ENCODE measurements at places on chromosomes 7 and 10.

DNA sequence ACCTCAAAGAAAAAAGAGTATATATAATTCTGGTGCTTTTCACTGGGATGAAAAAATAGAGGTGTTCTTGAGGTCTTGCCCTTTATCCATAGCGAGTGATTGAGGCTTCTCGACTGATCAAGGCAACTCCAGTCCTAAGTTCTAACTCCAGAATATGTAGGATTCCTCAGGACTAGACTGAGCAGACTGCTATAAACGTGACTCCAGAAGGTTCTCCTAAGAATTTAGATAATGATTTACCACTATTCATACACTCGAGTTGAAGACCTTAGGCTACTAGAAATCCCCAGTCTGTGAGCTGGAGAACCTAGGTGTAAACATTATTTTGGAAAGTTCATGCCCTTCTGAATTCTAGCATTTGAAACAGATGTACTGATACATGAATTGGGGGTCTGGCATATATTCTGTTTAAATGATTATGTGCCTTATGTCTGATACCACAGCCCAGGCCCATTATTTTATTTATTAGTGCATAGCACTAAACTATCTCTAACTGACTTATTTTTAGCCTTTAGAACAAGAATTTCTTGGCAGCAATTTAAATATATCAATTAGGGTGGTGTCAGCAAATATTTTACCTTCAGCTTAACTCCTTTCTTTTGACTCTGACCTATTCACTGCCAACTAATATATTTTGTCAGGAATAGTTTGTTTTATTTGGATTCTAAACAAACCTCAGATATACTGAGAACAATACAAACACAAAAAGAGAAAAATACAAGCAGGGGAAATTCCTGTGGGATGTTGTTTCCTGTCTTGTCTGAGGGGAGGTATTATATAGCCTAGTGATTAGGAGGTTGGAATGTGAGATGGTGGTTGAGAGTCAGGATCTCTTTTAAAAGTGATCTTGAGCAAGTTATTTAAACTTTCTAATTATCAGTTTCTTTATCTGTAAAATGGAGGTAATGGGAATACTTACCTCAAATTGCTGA lies 75.8 kb downstream of the PODXL start:
- DNase-seq = peak; percentile 49

DNA sequence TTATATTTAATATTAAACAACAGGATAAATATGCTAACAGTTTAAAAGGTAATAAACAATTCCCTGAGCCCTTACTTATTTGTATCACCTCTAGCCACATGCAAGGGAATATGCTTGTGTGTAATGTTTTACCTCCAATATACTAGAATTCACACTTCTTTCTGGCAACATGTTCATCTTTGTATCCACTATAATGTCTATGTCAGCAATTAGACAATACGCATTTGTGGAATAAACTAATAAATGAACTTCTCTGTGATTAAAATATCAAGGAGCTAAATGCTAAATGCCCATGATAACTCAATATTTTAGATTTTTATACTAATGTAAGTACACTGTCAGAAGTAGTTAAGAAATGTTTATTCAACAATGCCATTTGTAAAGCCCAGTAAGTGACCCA lies 350.5 kb downstream of the DGKB start:
- DNase-seq = no peak

DNA sequence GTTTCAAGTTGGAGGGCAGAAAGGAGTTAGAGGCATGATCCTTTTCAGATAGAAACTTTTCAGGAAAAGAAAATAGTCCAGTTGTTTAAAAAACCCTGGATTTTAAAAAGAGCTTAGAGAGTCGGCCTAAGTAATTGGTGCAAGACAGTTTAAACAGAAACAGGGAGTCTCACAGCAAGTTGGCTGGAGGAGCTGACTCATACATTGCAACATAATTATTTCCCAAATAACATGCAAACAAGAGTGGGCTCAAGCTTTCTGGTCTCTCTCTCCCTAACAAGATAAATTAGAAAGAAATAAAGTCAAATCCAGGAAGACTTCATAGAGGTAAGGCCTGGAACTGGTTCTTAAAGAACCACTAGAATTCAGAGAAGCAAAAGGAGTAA lies 100.3 kb upstream of the AGBL3 start:
- DNase-seq = peak; percentile 77

- peak; percentile 63 for DNase-seq
Observed at GRCh38 chr10:34710391-34710751, 104.7 kb downstream of the PARD3 start.

GRCh38 chr7:130970696-130971095 lies 236.7 kb upstream of the KLF14 start:
- peak; percentile 27 for DNase-seq

- DNase-seq = no peak
Observed at GRCh38 chr7:27834179-27834921, 94.4 kb downstream of the TAX1BP1 start.

- no peak for DNase-seq
Observed at GRCh38 chr7:84666651-84667050, 472.1 kb upstream of the SEMA3A start.

GRCh38 chr7:135186841-135187253 lies 16.3 kb upstream of the CYREN start:
- DNase-seq = no peak

- no peak for DNase-seq
Observed at GRCh38 chr10:122244001-122244975, 26.8 kb upstream of the BTBD16 start.

GRCh38 chr7:15042285-15043065 lies 139.9 kb upstream of the DGKB start:
- no peak for DNase-seq

DNA sequence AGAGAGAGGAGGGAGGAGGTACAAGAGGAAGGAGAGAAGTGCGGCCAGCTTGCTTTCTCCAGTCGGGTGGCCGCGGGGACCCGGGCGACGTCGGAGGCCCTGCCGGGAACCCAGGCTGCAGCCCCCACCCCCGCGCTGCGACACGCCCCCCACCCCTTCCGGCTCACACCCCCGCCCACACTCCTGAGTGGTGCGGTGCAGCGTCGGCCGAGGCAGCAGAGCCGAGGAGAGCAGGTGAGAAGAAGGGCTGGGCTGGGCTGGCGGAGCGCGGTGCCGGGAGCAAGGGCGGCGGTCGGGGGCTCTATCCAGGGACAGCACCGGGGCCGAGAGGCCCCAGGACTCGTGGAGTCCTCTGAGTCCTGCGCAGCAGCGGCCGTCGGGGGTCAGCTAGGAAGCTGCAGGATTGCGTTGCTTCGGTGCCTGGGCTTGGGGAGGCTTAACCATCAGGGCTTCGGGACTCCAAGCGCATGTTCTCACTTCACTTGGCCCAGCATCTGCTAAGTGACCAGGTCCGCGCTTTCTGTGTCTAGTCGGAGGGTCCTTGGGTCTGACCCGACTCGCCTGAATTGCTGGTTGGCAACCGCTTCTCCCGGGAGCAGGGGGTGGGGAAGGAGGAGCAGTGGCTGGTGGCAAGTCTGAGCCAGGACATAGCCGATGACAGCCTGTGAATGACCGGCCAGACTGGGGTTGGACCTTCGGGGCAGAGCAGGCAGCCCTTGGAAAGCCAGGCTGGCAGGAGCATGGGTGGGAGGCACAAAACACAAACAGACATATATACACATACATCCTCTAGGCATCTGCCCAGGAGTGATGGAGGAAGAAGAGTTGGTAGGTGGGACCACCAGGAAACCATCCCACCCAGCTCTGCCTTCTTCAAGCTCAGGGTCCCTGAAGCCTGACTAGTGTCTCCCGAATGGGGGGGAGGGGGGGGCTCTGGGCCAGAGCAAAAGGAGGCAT lies 683 bp downstream of the CHAT start:
- DNase-seq = no peak

- DNase-seq = no peak
Observed at GRCh38 chr10:9076066-9076465, 1021.6 kb downstream of the GATA3 start.

GRCh38 chr7:99893280-99893679 lies 16.4 kb upstream of the OR2AE1 start:
- no peak for DNase-seq

GRCh38 chr7:5406957-5407945 lies 16.4 kb downstream of the TNRC18 start:
- DNase-seq = peak; percentile 63

DNA sequence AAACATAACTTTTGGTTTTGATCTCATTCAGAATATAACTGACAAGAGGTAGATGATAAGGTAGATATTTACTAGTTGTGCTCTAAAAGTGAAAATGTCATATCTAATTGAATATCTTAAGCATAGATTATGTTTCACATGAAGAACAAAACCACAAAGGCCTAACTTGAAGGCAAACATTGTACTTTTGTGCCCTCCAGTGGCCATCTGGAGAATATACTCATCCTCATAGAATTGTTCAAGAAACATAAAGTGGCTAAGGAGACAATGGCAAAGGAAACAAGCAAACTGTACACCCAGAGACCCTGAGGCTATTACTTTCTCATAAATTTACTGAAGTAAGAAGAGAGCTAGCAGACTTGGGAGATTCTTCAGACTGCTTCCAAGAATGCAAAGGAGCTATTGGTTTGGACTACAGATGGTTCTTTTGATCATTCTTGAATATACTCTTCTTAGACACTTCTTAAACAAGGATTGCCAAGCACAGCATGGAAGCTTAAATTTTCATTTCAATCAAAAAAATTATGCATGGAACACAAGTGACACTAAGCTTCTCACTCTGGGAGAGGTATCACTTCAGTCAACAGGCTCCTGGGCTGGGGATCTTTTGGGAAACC lies 98.2 kb upstream of the DKK1 start:
- peak; percentile 71 for DNase-seq

- DNase-seq = no peak
Observed at GRCh38 chr10:28913436-28914237, 236.3 kb downstream of the BAMBI start.

DNA sequence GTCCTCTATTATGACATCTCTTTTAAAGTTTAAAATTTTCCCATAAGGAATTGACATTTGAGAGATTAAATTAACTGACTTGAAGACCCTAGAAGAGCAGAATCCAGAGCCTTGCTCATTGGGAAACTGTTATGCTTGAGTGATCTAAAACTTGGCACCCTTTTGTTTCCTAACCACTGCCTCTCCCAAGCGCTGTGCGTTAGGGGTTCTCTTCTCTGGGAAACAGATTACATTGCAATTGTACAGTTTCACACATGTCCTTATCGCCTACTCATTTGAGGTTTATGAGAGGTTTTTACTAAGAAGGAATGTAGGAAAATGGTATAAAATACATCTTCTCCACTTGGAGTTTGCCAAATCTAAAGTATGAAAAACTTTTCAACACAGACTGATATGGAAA lies 126.8 kb upstream of the AMPH start:
- DNase-seq = no peak

GRCh38 chr10:123577921-123578461 lies 88.2 kb upstream of the GPR26 start:
- DNase-seq = no peak

DNA sequence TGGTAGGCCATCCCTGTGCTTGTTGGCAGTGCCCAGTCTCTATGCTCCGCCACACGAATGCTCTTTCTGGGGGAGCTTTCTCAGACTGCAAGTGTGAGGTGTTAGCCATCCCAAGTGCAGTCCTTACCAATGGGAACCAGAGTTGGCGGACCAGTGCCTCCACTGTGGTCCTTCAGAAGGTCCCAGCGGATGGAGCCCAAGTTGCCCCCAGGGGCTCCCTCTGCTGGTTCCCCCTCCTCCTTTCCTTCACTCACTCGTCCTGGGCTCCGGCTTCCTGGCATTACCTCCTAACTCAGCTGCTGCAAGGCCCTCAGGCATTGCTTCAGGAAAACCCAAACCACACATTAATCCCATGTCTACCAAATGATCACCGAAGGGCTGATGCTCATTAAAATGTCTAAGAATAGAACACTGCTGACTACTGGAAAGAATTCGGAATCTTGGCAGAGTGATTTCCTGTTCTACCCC lies 139.8 kb downstream of the CUBN start:
- DNase-seq = peak; percentile 74

GRCh38 chr10:42960491-42960990 lies 116.3 kb upstream of the RET start:
- peak; percentile 33 for DNase-seq

GRCh38 chr7:50145226-50145625 lies 52.2 kb upstream of the ZPBP start:
- no peak for DNase-seq

GRCh38 chr10:4082861-4083260 lies 297.9 kb upstream of the KLF6 start:
- peak; percentile 38 for DNase-seq

GRCh38 chr10:324593-324992 lies 189.3 kb downstream of the ZMYND11 start:
- DNase-seq = no peak

GRCh38 chr10:101236376-101237080 lies 7.3 kb upstream of the LBX1 start:
- DNase-seq = no peak

DNA sequence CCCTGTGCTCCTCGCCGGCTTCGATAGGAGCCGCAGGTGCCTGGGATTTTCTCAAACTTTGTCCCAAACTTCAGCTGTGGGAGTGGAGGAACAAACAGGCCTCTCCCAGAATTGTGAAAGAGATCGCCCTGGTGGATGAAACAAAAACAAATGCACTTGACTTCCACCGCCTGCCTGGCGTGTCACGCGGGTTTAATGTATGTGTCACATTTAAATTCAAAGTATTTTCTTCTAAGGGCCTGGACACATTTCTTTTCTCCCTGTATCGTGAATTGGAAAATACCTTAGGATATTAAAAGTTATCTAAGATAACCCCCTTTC lies 694 bp upstream of the WASL start:
- DNase-seq = peak; percentile 72

- no peak for DNase-seq
Observed at GRCh38 chr10:71391701-71392100, 5.0 kb upstream of the CDH23 start.
